ENCODE measurements at places on chromosomes 1 and 21.

DNA sequence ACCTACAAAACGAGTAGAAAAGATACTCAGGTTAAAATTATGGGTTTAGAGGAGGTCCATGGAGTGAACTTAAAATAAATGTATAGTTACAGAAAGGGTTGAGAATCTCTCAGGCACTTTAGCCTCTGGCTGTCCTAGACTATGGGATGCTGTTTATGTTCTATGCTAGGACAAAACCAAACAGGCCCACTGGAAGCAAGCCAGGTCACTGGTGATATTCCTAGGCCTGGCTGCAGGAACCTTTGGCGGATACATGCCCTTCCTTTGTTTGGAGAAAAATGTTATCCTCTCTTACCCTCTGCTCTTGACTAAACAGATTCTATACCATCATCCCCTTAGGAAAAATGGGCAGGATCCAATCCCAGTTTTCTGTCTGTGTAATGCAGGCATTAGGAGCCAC, 90.7 kb upstream of the DUSP10 start:
- DNase-seq: no peak

DNA sequence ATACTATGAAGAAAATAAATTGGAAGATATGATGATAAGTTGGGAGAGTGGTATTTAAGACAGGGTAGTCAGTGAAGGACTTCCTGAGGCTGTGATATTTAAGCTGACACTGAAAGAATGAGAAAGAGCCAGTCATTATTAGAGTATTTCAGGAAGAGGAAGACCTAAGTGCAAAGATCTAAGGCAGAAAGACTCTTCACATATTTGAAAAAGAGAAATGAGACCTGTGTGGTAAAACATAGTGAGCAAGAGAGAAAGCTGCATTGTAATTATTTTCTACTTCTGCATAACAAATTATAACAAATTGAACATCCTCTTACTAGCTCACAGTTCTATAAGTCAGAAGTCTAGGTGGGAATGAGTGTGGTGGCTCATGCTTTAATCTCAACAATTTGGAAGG, 34.6 kb upstream of the DOCK7 start:
- no peak for DNase-seq

DNA sequence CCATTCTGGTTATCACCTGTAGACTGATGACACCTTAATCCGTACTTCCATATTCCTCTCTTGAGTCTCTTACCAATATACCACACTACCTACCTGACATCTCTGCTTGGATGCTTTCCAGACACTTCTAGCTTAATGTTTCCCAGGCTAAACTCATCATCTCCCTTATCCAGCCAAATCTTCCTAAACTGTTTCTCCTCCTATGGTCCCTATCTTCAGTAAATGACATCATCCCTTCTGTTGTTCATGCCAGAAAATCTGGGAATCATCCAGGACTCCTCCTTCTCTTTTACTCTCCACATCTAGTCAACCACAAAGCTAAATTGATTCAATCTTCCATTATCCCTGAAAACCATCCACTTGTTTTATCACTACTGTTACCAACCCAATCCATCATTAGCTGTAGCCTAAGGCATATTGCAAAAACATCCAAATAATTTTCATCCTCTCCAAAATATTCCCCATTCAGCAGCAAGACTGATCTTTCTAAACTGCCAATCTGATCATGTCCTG, 464.1 kb upstream of the BEND5 start:
- no peak for DNase-seq

GRCh38 chr1:30695439-30695841, 27.9 kb downstream of the MATN1 start:
- DNase-seq: no peak

- no peak for DNase-seq
Measured at GRCh38 chr21:26245428-26245827, 74.9 kb upstream of the APP start.

DNA sequence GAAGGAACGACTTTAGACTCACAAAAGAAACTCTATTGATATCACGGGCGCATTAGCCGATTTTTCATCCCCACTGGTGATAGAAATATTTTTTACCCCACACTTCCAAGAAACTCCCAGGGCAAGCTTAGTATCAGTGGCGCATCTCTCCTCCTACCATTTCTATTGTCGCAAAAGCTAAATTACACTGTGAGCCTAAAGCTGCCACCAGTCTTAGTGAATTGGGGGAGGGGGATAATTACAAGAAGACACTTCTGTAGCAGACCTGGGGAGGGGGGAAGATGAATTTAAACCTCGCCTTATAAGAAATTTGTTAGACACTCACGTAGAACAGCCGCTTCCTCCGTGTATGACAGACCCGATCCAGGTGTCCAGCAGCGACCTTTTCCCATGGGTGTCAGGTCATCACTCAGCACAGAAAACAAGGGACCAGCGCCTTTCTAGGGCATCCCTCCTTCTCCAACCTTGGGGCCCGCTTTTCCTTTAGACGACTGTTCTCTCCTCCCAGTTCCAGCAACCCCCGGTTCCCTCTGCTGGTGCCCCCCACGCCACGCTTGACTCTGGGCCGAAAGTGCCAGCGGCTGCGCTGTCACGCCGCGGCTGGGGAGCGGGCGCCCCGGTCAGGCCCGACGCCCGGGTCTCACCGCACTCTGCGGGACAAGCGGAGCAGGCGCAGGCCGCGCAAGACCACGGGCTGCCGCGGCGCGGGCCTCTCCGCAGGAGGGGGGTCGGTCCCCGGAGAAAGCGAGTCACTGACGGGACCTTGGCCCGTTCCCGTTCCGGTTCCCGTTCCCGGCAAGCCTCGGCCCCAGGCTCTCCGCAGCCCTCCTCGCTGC, 821 bp downstream of the PHC2 start:
- peak; percentile 50 for DNase-seq

DNA sequence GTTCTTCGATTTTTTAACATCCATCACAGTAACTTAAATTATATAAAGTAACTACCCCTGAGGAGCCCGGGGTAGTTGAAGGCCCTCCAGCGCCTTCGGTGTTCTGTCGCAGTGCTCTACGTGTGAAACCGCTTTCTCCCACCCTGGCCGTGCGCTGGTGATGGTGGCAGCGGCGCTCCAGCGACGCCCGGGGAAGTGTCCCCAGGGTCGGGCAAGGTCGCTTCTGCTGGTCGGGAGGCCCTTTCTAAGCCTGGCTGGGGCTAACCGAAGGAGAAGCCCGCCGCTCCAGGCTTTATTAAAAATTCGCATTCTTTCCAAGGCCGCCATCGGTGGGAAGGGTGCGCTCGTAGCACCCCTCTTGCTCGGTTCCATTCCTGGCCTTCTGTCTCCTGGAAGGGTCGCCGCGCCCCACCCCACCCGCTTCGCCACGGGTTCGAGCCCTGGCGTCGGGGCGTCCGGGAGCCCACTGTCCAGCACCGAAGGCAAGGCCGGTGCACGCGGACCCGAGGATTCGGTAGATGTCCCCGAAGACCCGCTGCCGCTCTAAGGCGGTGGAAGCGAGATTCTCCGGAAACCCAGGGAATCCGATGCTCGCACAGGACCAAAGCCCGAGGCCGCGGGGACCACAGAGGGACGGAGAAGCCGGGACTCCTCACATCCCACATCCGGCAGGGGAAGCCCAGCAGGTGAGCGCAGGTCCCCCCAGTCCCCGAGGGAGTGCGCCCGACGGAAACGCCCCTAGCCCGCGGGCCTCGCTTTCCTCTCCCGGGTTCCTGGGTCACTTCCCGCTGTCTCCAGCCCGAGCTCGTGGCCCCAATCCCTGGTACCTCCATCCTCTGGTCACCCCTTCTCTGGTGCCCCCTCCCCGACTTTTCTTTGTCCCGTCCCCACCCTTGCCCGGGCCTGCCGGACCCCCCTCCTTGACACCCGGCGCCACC, 685 bp upstream of the RIPPLY3 start:
- DNase-seq: no peak

DNA sequence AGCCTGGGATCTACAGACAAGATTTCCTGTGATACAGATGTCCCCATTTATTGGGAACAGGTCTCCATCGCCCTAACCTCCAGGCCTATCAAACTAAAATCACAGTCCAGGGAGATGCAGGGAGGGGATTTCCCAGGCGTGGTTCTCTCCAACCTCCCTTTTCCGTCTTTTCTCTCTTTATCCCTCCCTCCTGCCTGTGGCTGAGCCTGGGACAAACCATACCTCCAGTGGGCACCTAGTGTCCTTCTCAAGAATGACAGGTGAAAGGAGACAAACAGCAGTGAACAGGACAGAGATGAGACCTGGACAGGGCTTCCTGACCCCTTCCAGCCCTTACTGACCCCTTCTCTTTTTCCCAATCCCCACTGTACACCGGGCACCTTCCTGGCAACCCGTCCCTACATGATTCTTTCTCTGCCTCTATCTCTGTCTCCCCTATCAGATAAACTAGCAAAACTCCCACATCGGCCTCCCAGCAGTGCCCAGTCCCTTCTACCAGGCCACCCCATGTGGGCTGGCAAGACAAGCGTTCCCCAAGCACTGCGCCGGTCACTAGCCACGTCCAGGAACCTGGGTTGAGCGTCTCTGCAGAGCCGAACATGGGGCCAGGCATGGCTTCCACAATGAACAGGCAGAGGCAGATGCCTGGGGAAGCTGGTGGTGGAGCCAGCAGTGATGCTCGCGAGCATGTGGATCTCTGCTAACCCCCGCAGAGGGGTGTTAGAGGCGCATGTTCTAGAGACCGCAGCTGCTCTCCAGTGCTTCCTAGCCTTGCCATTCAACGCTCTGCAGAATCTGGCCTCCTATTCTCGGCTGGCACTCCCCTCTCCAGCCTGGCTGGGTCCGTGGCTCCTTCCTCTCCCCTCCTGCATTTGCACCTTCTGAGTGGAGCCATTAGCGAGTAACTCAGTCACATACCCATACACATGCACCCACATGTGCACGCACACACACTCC, 54.7 kb downstream of the ELK4 start:
- DNase-seq: no peak

- DNase-seq: no peak
Measured at GRCh38 chr1:218296162-218296561, 11.1 kb downstream of the RRP15 start.

- no peak for DNase-seq
Measured at GRCh38 chr1:80915491-80915890, 885.2 kb upstream of the ADGRL2 start.

GRCh38 chr1:44423591-44424537, 18.8 kb downstream of the RNF220 start:
- DNase-seq: no peak

DNA sequence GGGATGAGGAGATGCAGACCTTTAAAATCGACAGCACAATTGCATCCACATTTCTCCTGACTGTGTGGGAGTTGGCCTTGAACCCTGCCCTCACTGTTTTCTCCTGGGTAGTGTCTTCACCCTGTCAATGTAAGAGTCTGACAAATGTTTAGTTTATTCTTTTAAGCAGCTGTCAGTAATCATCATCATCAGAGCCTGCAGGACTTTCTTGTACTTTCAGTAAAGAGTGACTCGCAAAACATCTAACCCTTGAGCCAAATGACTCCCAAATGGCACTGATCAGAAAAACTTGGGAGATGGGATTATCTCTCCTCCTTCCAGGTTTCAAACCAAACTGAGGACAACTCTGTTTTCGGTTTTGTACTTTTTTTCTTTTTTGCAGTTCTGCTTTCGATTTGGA, 460.2 kb downstream of the KIF26B start:
- DNase-seq: no peak

- no peak for DNase-seq
Measured at GRCh38 chr1:98516306-98516705, 145.2 kb upstream of the SNX7 start.

GRCh38 chr1:4494558-4494957, 159.9 kb upstream of the AJAP1 start:
- DNase-seq: no peak

DNA sequence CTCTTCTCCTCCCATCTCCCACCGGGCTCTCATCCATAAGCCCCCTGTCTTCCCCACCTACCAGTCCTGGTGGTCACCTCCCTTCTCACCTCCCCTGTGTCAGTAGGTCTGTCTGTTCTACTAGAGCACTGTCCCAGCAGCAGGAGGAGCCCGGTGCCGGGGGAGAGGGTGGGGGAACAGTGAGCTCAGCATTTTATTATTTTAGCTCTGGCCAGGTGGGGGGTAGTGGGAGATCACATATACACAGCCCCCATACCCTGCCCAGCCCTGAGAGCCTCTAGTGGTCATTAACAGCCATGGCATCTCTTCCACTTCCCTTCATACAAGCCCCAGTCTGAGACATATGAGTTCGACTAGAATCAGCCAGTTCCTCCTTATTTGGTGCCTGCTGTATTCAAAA, at the start of gene TMOD4:
TSS of gene TMOD4 (minus strand) at position 119 of the 400 bp plus-strand sequence. CDS start 1,106 bp downstream, outside the sequence.
- DNase-seq: no peak

Measured in CD4-positive, alpha-beta T cell treated with Interleukin-6 for 4 hours (primary cell).